ENCODE measurements at places on chromosomes 12 and 14. TPM values are rescaled to one million over a fixed set of nuclear protein-coding genes. Genes with fewer than 3 reads are reported as not detected.

KERA gene
- not detected for total RNA-seq

GALNT16 gene
- total RNA-seq, result 2.1 TPM

NRIP2 gene
- not detected for total RNA-seq

AQP6 gene
- total RNA-seq, result not detected

GPRC5D gene
- not detected for total RNA-seq

MRPS35 gene
- 52.2 TPM for total RNA-seq

FOXA1 gene
- total RNA-seq, result not detected

SLC2A3 gene
- 155 TPM for total RNA-seq

PALS1 gene
- total RNA-seq, result 36.8 TPM

AKAP5 gene
- 3.6 TPM for total RNA-seq

SELPLG gene
- total RNA-seq, result 0.89 TPM

GZMB gene
- not detected for total RNA-seq

BDKRB1 gene
- total RNA-seq, result 57.4 TPM

ZNF10 gene
- 8.6 TPM for total RNA-seq

GYS2 gene
- not detected for total RNA-seq

Data from smooth muscle cell of the umbilical artery (primary cell).